ENCODE measurements at places on chromosomes 4 and X.

GRCh38 chr4:128716338-128716737 lies 93.2 kb upstream of the JADE1 start:
- no peak for DNase-seq

DNA sequence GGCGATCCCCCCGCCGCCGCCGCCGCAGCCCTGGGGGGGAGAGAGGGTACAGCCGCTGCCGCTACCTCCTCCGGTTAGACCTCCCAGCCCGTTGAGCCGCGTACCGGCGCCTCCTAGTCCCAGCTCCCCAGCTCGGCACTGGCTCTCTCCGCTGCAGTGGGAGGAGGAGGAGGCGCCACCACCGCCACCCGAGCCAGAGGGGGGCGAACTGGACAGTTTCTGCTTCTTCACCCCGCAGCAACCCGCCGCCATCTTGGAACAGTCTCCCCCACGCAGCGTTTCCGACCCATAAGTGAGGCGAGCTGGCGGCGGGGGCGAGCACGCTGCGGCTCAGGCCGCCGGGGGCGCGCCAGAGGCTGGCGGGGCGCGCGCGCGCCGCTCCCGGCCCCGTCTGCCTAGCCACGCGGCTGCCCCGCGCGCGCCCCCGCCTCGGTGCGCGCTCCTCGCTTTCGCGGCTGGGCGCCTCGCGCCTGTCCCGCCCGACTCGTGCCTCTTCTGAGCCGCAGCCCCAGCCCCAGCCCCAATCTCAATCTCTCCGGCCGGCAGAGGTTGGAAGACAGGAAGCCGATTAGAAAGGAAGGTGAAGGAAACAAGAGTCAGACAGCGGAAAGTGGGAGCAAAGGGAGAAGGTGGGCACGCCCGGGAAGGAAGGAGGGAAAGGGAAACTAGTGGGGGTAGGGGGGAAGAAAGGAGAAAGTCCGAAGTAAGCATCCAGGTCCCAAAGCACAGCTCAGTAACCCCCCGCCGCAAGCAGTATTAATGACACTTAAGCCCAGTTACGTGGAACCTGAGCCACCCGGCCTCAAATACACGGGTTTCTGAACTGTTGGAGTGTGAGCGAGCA lies at the start of gene AMMECR1:
Gene AMMECR1 (minus strand): TSS at position 266 of the 844 bp plus-strand sequence. CDS start 14 bp downstream, at position 252.
- peak; percentile 59 for DNase-seq

GRCh38 chr4:84058201-84058600 lies 440.9 kb downstream of the NKX6-1 start:
- no peak for DNase-seq

- no peak for DNase-seq
Measured at GRCh38 chr4:74471264-74471663, 26.3 kb downstream of the AREG start.

DNA sequence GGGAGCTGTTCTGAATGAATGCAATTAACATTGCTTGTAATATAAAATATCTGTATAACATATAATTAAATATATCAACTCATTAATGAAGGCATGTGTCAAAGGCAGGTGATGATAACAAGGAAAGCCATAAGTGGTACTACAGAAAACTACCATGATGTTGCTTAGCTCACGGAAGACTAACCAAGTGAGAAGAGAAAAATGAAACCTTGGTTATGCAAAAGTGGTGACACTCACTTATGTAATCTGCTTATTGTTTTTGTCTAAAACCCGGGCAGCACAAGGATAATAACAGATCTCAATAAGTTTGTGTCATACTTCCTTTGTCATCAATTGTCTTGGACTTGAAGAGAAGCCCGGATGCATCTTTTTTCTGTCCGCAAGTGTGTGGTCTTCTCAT lies 156.4 kb downstream of the HS6ST2 start:
- DNase-seq = no peak

DNA sequence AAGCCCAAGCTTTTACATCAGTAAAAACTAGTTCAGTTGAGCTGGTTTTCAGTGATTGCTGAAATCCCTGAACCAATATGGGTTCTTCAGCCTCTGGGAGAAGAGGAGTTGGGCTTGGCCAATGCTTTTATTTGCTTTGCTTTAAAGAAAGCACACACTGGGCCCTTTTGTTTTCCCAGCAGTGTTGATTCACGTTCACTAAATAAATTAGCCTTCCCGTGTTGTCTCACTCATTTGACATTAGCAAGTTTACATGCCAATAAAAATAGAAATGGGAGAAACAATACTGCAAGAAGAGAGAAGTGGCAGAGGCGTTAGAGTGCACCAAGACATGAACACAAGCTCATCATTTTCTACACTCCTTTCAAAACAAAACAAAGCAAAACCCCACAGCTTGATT lies 136.2 kb downstream of the SHROOM3 start:
- no peak for DNase-seq

- DNase-seq = no peak
Measured at GRCh38 chr4:47704693-47705325, 133.1 kb downstream of the CORIN start.

- no peak for DNase-seq
Measured at GRCh38 chrX:23773601-23774175, 9.3 kb upstream of the SAT1 start.

DNA sequence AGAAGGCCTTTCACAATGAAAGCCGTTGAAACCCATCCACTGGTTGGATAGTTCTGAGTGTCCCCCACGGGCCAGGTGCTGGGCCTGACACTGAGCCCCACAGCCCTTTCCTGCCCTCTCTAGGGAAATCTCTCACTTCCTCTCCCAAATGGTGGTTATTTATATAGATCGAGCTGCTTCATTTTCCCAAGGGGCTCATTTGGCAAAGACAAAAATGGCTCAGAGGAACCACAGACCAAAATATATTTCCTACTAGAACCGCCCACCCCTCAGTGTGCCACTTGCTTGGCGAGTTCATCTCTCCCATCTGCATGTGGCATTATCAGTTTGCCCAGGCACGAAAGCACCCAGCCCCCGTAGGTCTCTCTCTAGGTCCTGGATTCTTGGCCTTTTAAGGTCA lies 53.3 kb upstream of the STIM2 start:
- no peak for DNase-seq

DNA sequence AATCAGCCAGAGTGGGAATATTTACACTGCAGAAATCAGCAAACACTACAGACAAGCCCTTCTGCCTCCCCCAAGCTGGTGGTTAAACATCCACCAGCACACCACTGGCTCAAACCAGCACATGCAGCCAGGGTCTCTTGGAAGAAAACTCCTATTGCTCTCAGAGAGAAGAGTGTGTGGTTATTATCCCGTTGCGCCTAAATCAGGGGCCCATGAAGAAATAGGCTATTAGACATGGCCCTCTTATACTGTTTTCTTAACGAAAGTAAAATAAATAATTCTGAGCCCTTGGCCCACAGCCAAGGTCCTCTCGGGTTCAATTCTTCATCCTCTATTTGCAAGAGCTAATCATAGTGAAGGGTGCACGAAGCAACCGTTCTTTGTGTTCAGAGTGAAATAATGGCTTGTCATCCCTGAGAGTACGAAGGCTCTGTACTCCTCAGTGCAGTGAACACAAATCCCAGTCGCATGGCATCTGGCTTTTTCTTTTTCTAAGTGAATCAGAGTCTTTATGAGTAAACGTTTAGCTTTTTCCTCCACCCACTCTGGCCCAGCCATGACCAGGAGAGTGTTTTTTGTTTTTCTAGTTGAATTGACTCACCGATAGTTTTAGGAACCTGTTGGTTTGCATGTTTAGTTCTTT lies 33.4 kb upstream of the RBM47 start:
- DNase-seq = peak; percentile 58

DNA sequence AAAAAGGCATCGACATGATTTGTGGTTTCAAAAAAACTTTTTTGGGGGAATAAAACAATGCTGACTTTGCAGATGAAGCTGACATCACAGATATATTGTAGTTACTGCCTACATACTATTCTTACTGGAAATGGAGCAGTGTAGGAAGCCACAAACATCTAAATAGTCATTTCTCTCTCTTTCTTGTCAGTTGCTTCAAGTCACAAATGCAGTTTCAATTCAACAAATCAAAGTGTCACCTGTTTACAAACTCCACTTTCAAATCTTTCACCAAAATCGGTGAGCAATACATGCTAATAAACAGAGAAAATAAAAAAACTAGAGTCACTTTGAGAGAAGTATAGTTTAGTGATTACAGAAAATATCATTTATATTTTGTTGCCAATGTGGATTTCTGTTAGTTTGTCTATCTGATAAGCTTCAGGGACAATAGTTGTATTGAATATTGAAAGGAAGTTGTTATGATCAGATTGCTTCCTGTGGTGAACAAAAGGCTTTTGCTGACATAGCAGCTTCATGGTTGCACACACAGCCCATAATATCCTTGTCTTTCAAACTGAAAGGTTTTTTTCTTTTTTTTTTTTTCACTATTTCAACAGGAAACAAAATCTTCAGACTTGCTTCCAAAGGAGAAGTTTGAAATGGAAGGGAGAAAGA lies 49.7 kb upstream of the PTPN13 start:
- DNase-seq = no peak

DNA sequence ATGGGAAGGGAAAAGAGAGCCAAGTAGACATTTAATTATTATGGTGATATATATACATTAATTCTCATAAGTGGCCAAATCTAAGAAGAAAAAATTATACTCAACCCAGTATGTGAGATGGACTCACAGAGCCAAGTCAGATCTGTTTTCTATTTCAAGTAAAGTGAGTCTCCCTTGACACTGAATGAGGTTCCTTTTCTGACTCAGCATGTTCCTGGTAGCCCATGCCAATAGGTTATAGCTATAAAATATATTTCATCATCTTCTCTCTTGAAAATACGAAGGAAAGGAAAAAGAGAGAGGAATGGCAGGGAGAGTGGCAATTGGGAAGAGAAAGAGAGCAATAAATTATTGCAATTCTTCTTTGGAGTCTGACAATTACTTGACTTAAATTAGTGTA lies 68.8 kb upstream of the GRIA2 start:
- no peak for DNase-seq

DNA sequence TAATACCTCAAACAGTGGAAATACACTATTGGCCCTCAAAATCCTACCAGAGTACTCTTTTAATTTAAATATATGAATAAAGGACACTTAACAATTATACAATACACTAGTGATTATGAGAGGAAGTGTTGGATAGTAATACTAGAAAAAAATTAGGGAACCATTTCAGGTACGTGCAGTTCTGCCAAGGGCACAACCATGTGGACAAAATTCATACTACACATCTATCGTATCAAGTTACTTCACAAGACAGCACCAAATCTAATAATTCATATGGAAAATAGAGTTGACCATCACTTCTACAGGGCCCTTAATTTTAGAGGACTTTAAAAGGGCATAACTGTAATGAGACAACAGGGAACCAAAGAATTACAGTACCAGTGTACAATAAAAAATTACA lies 69.2 kb upstream of the ZCCHC13 start:
- DNase-seq = no peak

- DNase-seq = no peak
Measured at GRCh38 chr4:152460488-152460887, 75.4 kb downstream of the FBXW7 start.

DNA sequence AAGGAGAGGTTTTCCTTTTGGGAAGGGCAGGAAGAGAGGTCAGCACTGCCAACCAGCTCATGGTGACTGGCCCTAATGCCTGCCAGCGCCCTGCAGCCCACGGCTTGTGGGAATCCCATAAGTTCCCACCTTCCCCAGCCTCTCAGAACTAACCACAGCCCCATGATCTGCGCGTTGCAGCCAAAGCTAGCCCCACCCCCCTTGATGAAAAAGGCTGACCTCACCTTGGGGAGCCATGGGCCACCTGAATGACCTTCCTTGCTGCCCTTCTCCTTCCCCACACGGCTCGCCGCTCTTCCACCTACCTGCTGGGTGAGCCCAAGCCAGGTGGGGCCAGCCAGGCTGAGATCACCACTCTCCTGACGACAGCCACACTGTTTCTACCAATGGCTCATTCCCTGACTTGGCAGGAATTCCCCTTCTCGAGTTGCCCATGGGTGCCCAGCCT lies 3.9 kb upstream of the ELF4 start:
- DNase-seq = no peak

- DNase-seq = no peak
Measured at GRCh38 chrX:70998411-70999027, 67.6 kb upstream of the SLC7A3 start.

GRCh38 chr4:129929984-129930383 lies 834.0 kb downstream of the C4orf33 start:
- DNase-seq = no peak

- no peak for DNase-seq
Measured at GRCh38 chr4:15042529-15043167, 40.4 kb downstream of the CPEB2 start.

DNA sequence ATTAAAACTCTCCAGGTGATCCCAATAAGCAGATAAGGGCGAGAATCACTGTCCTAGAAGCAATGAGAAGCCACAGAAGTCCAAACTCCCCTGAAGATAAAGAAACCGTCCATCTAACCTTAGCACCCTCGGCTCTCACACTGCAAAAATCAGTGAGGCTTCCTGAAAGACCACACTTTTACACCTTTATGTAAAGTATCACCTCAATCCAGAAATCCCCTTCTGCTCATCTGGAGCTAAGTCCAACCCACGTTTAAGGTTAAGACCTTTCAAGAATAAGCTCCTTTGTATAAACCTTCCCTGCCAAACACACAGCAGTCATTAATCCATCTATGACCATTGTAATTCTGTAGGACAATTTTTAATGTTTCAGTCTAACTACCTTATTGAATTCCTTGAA lies 41.7 kb downstream of the LIN54 start:
- DNase-seq = no peak

GRCh38 chr4:183471946-183472708 lies 27.7 kb downstream of the CDKN2AIP start:
- DNase-seq = peak; percentile 85

DNA sequence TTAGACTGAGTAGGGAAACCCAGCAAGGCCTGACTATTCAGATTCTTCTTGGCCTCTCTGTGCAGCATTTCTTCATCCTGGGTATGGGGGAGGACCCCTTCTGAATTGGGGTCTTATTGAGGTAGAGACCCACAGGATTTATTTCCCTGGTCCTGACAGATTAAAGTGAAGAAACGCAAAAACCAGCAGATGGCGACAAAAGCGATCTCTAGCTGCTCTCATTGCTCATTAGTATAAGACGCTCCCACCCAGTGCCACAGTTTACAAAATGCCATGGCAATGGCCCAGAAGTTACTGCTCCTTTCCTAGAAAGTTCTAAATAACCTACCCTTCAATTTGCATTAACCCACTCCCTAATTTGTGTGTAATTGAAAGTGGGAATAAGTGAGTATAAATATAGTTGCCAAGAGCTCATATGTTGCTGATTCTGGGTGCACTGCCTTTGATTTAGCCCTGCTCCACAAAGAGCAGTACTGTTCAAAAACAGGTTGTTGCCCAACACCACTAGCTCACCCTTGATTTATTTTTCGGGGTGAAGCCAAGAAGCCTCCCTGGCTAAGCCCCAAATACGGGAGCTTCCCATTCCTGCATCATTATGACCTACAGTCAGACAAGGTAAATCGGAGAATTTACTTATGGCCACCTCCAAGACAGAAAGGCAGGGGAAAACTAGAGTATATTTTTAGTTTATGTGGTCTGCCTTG lies 3.7 kb upstream of the BEX4 start:
- DNase-seq = no peak

DNA sequence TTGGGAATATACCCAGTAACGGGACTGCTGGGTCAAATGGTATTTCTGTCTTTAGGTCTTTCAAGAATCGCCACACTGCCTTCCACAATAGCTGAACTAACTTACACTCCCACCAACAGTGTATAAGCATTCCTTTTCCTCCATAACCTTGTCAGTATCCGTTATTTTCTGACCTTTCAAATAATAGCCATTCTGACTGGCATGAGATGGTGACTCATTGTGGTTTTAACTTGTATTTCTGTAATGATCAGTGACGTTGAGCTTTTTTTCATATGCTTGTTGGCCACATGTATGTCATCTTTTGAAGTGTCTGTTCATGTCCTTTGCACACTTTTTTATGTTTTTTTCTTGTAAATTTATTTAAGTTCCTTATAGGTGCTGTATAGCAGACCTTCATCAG lies 81.2 kb downstream of the ADAM29 start:
- no peak for DNase-seq

- DNase-seq = no peak
Measured at GRCh38 chr4:25702848-25703247, 47.2 kb downstream of the SLC34A2 start.
